SK-MEL-5 (cell line): ENCODE measurements at places on chromosomes 2 and 18. TPM values are rescaled to one million over a fixed set of nuclear protein-coding genes. Genes with fewer than 3 reads are reported as not detected.
A peak's percentile ranks its signal among the peaks of the same experiment; 100 is the strongest.

DNA sequence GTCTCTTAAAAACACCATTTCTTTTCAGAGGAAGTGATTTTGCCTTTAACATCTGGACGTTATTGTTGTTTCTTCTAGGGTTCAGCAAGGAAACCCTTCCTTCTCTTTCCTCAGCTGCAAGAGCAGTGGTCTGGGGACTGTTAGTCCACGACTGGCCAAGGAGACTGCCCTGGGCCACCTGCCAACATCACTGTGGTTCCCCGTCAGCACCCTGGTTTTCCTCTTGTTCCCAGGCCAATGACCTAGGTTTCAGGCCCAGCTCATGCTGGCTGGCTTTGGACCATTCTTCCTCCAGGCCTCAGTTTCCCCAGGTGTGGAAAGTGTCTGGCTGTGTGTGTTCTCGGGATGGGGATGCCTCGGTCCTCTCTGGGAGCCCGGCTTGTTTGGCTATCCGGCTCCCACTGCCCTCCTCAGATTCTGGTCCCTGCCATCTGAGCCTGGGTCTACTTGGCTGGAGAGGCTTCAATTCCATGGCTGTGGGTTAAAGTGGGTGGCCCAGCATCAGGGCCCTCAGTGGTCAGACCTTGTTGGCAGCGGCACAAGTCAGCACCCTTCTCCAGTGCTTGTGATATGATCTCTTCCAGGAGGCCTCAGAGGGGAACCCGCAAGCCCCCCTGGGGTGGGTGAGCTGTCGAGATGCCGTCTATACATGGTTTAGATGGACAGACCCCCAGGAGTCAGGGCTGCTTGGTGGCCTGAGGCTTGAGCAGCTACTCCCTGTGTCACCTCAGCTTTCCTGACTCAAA is 234.3 kb upstream of the HS6ST1 start:
- DNase-seq: no peak

The CIB4 gene
- not detected in 2 replicates for total RNA-seq

The TMEM247 gene
- total RNA-seq: not detected in 2 replicates

DNA sequence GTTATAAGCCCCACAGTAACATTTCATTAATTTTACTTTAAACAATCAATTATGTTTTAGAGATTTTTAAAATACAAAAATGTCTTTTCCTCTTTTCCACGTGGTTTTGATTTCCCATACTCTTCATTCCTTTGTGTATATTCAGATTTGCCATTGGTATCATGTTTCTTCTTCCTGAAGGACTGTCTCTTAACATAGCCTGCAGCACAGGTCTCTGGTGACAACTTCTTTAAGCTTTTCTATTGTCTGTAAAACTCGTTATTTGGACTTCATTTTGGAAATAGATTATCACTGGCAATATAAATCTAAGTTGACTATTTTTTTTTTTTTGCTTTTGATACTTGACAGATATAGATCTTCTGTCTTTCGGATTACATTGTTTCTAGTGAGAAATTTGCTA is 115.2 kb upstream of the KLHL29 start:
- DNase-seq: no peak

- DNase-seq: no peak
Observed at GRCh38 chr2:27887830-27888229, 2.4 kb downstream of the RBKS start.

DNA sequence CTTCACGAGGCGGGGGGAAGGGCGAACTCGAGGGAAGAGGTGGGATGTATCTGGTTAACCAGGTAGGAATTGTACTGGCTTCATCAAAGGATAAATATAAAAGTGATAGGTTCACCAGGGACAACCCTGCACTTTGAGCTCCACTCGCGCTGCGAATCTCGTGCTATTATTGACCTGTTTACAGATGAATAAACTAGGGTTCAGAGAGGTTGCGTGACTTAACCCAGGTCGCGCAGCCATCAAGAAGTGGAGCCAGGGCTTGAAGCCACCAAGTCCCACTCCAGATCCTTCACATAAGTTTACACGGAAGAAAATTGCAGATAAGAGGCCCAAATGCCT is 1.4 kb upstream of the CYP1B1 start:
- DNase-seq: no peak

DNA sequence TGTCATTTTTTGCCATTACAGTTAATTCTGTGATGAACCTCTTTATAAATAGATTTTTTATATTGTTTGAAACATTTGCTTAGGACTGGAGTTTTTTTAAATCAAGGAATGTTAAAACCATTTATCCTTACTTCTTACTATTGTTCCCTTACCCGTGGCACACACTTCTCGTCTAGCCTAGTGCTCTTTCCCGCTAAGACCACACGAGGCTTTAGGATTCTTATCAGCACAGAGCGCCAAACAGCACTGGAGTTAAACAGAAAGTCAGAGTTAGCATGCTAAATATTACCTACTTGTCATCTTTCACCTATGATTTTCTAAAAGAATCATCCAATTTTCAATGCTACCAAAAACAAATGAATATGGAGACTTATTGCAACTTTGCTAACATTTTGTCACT is 112.6 kb downstream of the TMEFF2 start:
- no peak for DNase-seq

The TMBIM1 gene
- 85.8 and 87.7 TPM in 2 replicates for total RNA-seq

The RESP18 gene
- not detected in 2 replicates for total RNA-seq

The EDAR gene
- total RNA-seq: not detected in 2 replicates

- no peak for DNase-seq
Observed at GRCh38 chr2:96528700-96529375, 7.7 kb upstream of the ARID5A start.

The GCG gene
- total RNA-seq: not detected in 2 replicates

DNA sequence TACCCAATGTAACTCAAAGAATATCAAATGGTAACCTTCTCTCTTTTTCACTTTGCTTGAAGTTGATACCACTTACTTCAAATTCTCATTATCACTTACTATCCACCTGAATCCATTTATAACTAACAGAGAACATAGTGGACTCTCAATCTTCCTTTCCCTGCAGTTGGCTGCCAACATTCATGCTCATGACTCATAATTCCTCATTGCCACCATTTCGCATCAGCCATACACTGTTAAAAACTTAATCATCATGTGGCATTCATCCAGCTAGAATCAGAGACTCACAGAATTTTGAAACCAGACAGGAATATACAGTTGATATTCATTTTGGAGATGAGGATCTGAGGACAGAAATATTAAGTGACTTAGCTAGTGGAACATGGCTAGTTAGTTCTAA is 56.8 kb downstream of the SLC4A10 start:
- DNase-seq: no peak

- no peak for DNase-seq
Observed at GRCh38 chr2:319059-319600, 31.2 kb upstream of the ALKAL2 start.

The PSMA8 gene
- total RNA-seq: not detected in 2 replicates

DNA sequence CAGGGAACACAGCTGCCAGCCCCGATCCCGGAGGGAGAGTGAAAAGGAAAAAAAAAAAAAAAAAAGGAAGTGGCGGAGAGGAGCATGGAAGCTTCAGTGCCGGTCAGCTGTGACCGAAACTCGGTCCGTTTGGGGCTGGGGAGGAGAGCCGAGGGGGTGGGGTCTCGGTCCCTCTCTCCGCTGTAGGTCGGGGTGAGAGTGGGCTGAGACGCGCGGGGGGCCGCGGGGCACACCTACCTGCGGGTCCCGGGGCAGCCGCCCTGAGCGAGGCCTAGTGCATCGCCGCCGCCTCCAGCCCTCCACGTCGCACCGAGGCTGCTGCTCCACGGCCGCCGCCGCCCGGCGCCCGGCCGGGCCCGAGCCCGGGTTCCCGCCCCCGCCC is 536 bp downstream of the VPS54 start:
- DNase-seq: peak; percentile 60

The UPP2 gene
- total RNA-seq: not detected in 2 replicates
